Activated CD4-positive, alpha-beta T cell treated with anti-CD3 and anti-CD28 coated beads, Interleukin-2, amount 10 ng/mL, durations not matched to agents 24 days and 14 days (primary cell): ENCODE measurements at places on chromosomes 3 and 15. TPM values are rescaled to one million over a fixed set of nuclear protein-coding genes. Genes with fewer than 3 reads are reported as not detected.

DNA sequence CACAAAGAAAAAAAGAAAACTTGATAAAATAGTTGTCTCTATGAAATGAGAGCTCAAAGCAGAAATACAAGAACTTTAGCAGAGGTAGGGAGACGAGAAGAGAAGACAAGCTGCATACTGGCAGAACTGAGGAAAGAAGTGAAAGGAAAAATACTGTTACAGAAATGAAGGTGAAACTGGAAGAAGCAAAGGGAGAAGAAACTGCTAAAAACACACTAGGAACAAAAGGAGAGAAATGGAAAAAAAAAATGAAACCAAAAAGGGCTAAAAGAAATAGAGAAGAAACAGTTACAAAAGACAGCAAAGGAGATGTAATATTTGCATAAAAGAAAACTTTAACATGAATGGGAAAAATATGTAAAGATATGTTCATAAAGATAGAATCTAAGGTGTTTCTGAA is 27.3 kb upstream of the ANPEP start:
- H3K4me1 ChIP-seq: peaks cover 11% of the 10 kb centered on the region
- H3K4me3 ChIP-seq: no peak overlapping the region
- H3K27me3 ChIP-seq: no peaks in the 10 kb centered on the region
- H3K27ac ChIP-seq: no peak overlapping the region
- H3K36me3 ChIP-seq: peaks cover 2% of the 10 kb centered on the region

DNA sequence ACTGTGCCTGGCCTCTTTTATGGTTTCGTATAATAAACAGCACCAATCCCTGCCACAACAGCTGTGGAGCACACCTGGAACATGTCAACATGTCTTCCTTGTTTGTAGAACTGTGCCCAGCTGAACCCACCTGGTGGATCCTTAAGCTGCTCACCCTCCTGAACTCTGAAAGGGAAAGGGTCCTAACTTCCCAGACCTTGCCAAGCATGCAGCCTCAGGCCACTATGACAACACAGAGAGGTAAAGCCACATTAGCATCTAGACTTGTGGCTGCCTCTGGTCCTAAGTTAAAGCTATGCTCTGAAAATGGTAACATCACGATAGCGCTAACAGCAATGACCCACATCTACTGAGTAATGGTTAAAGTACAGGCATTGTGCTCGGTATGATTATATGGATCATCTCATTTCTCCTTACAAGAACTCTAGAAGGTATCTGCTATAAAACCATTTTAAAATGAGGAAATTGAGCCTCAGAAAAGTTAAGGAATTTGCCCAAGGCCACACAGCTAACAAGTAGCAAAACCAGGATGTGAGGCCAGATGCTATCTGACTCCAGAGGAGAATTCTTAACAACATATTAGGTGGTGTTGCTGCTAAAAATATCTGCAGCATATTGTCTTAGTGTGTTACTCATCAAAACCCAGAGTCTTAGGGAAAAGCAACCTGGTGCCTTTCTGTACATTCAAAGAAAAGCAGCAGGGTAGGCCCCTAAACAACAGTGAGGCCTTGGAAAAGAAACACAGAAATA is 23.1 kb upstream of the HERC1 start:
- no peaks in the 10 kb centered on the region for H3K36me3 ChIP-seq
- H3K27me3 ChIP-seq: no peaks in the 10 kb centered on the region
- no peak overlapping the region for H3K27ac ChIP-seq
- no peak for DNase-seq
- no peak overlapping the region for H3K4me3 ChIP-seq

DNA sequence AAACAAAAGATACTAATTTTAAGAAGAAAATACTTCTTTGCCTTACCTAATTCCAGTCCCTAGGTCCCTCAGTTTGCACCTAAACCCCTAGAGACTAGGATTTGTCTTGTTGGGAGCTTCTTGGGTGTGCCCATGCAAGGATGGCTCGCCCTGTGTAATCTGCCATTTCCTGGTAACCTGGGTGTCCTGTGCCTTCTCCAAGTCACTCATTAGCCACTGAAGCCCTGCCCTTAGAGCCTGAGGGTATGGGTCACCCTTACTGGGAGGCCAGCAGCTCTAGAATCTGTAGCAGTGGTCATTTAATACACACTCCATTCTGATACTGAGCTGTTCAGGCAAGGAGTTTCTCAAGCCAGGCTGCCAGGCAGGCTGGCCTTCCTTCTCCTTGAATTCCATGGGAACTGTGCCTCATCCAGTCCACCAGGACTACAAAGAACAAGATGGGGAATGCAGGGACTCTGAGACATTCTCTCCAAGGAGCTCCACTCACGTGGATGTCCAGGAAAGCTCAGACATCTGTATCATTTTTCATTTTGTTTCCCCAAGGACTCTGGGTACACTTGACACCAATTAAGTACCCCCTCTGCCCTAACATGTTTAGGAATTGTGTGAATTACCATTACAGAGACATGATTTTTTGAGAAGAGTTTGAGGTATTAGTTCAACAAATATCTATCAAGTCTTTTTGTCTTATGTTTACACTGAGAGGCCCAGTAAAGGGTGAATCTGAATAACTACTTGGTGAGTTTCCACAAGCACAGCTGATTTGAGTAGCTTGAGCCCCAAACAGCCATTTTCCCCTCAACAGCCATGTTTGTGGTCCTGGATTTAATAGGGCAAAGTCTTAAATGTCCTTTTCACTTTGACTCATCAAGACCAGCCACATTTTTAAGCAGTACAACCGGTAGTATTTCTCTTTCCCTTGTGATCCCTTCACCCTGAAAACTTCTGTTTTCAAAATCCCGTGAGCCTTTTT is 52.6 kb downstream of the ARNT2 start:
- H3K4me3 ChIP-seq: no peak overlapping the region
- DNase-seq: no peak
- H3K27me3 ChIP-seq: peaks cover 20% of the 10 kb centered on the region
- peaks cover 4% of the 10 kb centered on the region for H3K4me1 ChIP-seq
- no peaks in the 10 kb centered on the region for H3K36me3 ChIP-seq

GRCh38 chr15:63287109-63287508 is 9.7 kb downstream of the APH1B start:
- peaks cover 14% of the 10 kb centered on the region for H3K36me3 ChIP-seq
- no peak overlapping the region for H3K4me3 ChIP-seq
- peaks cover 9% of the 10 kb centered on the region for H3K4me1 ChIP-seq

DNA sequence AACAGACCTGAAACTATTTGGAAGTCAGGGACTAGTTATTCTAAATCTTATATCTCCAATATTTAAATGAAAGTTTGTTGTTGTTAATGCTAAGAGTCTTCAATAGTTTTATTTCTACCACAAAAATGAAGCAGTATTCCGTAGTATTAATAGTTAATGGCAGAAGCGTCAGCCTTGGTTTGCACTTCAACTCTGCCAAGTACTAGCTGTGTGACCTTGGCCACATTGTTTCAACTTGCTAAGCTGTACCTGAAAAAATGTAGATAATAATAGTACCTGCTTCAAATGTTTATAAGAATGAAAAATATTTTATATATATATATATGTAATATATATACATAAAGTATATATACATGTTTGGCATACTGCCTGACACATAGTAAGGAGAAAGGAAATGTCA is 354.6 kb upstream of the SATB1 start:
- no peaks in the 10 kb centered on the region for H3K27me3 ChIP-seq
- no peaks in the 10 kb centered on the region for H3K36me3 ChIP-seq
- H3K27ac ChIP-seq: no peak overlapping the region
- peaks cover 20% of the 10 kb centered on the region for H3K4me1 ChIP-seq

GRCh38 chr3:194617143-194617671 is 16.0 kb downstream of the TMEM44 start:
- H3K27me3 ChIP-seq: no peaks in the 10 kb centered on the region
- H3K36me3 ChIP-seq: no peaks in the 10 kb centered on the region
- no peak for DNase-seq
- no peak overlapping the region for H3K4me3 ChIP-seq
- H3K4me1 ChIP-seq: peaks cover 2% of the 10 kb centered on the region

DNA sequence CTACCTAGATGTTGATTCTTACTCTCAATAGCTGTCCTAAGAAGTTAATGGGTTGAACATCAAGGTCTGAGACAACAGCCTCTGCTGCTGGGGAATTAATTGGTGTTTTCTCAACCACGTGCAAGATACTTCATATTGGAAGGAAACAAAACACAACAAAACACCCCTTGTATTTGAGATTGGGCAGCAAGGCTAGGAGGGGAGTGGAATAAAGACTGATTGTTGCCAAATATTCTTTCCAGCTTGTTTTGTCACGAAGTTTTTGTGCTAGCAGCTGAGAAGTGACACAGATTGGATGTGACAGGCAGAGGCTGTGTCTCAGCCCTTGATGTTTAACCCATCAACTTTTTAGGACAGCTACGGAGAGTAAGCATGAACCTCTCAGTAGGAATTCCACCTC is 808.4 kb downstream of the IGSF11 start:
- H3K36me3 ChIP-seq: no peaks in the 10 kb centered on the region
- no peak for DNase-seq
- no peak overlapping the region for H3K27ac ChIP-seq
- no peaks in the 10 kb centered on the region for H3K4me1 ChIP-seq
- no peak overlapping the region for H3K4me3 ChIP-seq
- no peaks in the 10 kb centered on the region for H3K27me3 ChIP-seq

The AGBL1 gene
- not detected in 2 replicates for total RNA-seq

The ZNF592 gene
- total RNA-seq: 30.0 and 30.6 TPM in 2 replicates

DNA sequence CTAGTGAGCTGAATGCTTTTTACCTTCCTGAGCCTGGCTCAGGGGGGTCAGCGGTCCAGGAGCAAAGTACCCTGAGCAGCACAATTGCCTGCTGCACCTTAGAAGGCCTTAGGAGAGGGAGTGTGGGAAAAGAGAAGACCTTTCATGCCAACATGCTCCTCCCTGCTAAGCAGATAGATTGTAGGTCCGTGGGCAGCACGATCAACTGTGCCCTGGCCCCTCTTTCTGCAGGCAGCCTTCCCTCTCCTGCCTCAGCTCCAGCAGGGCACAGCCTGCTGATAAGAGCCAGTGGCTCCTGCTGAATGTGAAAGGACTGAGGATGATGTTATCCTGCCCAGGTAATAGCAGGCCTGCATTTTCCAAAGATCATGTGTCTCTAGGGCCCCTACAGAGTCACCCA is 4.1 kb downstream of the CORO2B start:
- peaks cover 30% of the 10 kb centered on the region for H3K27me3 ChIP-seq
- no peak overlapping the region for H3K27ac ChIP-seq
- DNase-seq: no peak
- H3K4me3 ChIP-seq: no peak overlapping the region
- H3K4me1 ChIP-seq: peaks cover 17% of the 10 kb centered on the region

GRCh38 chr15:42155546-42156242 is 742 bp downstream of the PLA2G4F start:
- no peaks in the 10 kb centered on the region for H3K27me3 ChIP-seq
- peaks cover 9% of the 10 kb centered on the region for H3K36me3 ChIP-seq
- no peak for DNase-seq
- H3K4me3 ChIP-seq: no peak overlapping the region

The ZNF620 gene
- total RNA-seq: 4.9 and 5.6 TPM in 2 replicates

GRCh38 chr3:16828815-16829214 is 55.9 kb upstream of the PLCL2 start:
- H3K4me3 ChIP-seq: no peak overlapping the region
- H3K4me1 ChIP-seq: peaks cover 16% of the 10 kb centered on the region
- no peak overlapping the region for H3K27ac ChIP-seq
- H3K36me3 ChIP-seq: no peaks in the 10 kb centered on the region

The PRSS50 gene
- total RNA-seq: not detected in 2 replicates

The VILL gene
- total RNA-seq: 11.4 and 12.8 TPM in 2 replicates

DNA sequence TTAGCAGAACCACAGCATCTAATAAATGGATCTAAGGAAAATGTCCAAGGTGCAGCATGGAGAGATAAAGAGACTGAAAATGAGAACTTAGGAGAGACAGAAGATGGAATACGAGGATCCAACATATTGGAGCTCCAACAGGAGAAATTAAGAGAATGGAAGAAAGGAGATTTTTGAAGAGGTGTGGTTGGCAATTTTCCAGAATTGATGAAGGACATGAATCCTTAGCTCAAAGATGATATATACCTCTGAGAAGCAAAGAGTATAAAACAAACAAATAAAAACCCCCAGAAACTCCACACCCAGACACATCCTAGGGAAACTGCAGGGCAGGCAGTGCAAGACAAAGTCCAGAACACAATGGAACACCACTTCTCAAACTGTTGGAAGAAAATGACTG is 141.2 kb downstream of the MEGF11 start:
- no peaks in the 10 kb centered on the region for H3K36me3 ChIP-seq
- peaks cover 15% of the 10 kb centered on the region for H3K27me3 ChIP-seq
- peaks cover 5% of the 10 kb centered on the region for H3K4me1 ChIP-seq
- no peak overlapping the region for H3K4me3 ChIP-seq

DNA sequence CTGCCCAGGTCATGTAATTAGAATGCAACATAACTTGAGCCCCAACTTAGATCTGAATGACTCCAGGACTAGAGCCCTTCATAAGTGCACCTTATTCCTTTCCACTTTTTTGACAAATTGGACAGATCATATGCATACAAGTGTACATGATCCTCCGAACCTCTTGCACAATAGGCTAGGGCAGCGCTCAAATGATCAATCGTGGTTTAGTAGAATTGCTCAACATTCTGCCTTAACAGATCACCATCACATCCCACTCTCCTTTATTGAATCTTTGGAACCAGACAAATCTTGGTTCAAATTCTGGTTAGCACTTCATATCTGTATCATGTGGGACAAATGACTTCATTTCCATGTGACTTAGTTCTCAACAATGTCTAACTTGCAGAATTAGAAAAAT is 106.8 kb upstream of the CDIN1 start:
- H3K27me3 ChIP-seq: no peaks in the 10 kb centered on the region
- no peak for DNase-seq
- no peak overlapping the region for H3K4me3 ChIP-seq
- no peaks in the 10 kb centered on the region for H3K36me3 ChIP-seq
- no peak overlapping the region for H3K27ac ChIP-seq

- no peaks in the 10 kb centered on the region for H3K4me1 ChIP-seq
- no peak overlapping the region for H3K4me3 ChIP-seq
- no peaks in the 10 kb centered on the region for H3K36me3 ChIP-seq
- DNase-seq: no peak
- H3K27ac ChIP-seq: no peak overlapping the region
Measured at GRCh38 chr3:173785004-173785403, 387.5 kb downstream of the NLGN1 start.

- H3K4me3 ChIP-seq: no peak overlapping the region
- H3K27me3 ChIP-seq: no peaks in the 10 kb centered on the region
- H3K36me3 ChIP-seq: no peaks in the 10 kb centered on the region
- H3K27ac ChIP-seq: no peak overlapping the region
- H3K4me1 ChIP-seq: no peaks in the 10 kb centered on the region
Measured at GRCh38 chr15:53445531-53445930, 313.9 kb downstream of the WDR72 start.

The DUSP7 gene
- 33.5 and 34.0 TPM in 2 replicates for total RNA-seq

DNA sequence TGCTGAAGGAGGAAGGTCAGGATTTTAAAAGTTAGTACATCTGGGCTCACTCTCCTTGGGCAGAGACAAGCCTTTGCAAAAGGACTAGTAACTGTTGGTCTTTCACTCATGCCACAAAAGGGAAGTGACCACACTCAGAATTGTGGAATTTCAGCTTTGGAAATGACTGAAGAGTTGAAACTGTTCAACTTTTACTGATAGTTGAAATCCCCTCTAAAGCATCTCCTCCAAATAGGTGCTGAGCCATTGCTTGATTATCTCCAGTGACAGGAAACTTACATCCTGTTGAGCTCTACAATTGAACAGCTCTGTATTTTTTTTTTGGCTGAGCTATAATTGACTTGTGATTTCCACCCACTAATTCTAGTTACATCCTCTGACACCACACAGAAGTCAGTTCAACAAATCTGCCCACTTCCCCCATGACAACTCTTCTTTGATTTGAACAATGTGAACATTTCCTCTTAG is 254.8 kb upstream of the TPRG1 start:
- peaks cover 37% of the 10 kb centered on the region for H3K4me1 ChIP-seq
- H3K4me3 ChIP-seq: peak overlapping the region; percentile 46
- DNase-seq: peak; percentile 82
- H3K27me3 ChIP-seq: no peaks in the 10 kb centered on the region
- H3K36me3 ChIP-seq: peaks cover 3% of the 10 kb centered on the region

The DPPA2 gene
- total RNA-seq: not detected in 2 replicates

The MOBP gene
- not detected in 2 replicates for total RNA-seq
